ENCODE measurements at places on chromosomes 4 and X. TPM values are rescaled to one million over a fixed set of nuclear protein-coding genes. Genes with fewer than 3 reads are reported as not detected.

DNA sequence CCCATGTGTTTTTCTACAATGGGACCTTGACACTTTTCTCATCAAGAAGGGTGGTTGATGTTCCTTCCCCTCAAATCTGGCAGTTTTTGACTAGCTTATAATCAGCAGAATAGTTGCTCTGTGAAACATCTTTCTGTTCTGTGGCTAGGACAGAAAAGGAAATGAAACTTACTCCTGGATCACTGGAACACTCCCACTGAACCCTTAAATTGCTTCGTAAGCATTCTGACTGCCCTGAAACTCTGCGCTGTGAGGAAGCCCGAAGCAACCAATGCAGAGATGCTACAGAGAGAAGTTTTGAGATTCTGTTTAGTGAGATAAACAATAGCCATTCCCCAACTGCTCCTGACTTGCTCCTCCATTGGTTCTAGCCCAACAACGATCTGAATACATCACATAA lies 602.2 kb downstream of the CENPC start:
- DNase-seq, result no peak
- no peak overlapping the region for H3K27ac ChIP-seq
- no peak overlapping the region for H3K4me3 ChIP-seq
- no peaks in the 10 kb centered on the region for H3K27me3 ChIP-seq

GRCh38 chr4:81632581-81633299 lies 161.0 kb upstream of the RASGEF1B start:
- DNase-seq, result no peak
- no peaks in the 10 kb centered on the region for H3K36me3 ChIP-seq
- H3K4me3 ChIP-seq, result no peak overlapping the region
- H3K27ac ChIP-seq, result no peak overlapping the region
- H3K27me3 ChIP-seq, result no peaks in the 10 kb centered on the region

- DNase-seq, result no peak
- no peak overlapping the region for H3K4me3 ChIP-seq
- H3K27ac ChIP-seq, result no peak overlapping the region
- no peaks in the 10 kb centered on the region for H3K36me3 ChIP-seq
- peaks cover 17% of the 10 kb centered on the region for H3K27me3 ChIP-seq
Measured at GRCh38 chr4:16827045-16827444, 71.4 kb downstream of the LDB2 start.

- DNase-seq, result no peak
- no peaks in the 10 kb centered on the region for H3K27me3 ChIP-seq
- H3K36me3 ChIP-seq, result peaks cover 4% of the 10 kb centered on the region
- peaks cover 4% of the 10 kb centered on the region for H3K4me1 ChIP-seq
- no peak overlapping the region for H3K4me3 ChIP-seq
Measured at GRCh38 chr4:86006057-86006456, 353.8 kb downstream of the MAPK10 start.

DNA sequence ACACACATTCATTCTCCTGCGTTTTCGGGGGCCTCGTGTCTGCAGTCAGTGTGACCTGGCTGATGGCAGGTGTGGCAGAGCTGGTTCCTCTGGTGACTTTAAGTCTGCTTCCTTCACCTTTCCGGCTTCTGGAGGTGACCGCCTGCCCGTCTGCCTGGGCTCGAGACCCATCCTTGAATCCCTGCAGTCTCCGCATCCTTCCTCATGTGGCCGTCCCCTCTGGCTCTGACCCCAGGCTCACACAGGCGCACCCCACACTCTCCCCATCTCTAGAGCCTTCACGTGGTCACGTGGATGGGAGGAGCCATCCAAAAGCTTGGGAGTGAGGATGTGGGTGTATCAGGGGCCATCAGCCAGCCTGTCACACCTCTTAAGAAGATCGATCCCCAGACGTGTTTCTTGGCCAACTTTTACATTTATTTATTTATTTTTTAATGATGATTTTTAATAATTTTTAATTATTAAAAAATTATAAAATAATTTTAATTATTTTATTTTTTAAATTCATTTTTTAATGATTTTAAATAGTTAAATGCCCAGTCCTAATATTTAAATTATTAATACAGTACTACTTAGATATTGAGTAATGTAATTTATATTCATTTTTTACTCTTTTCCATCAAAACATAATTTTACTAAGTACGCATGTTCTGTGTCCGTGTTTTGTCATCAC lies 20.9 kb downstream of the RGS12 start:
- H3K4me3 ChIP-seq, result no peak overlapping the region
- H3K36me3 ChIP-seq, result peaks cover 12% of the 10 kb centered on the region
- DNase-seq, result peak; percentile 21
- H3K4me1 ChIP-seq, result peaks cover 3% of the 10 kb centered on the region
- no peak overlapping the region for H3K27ac ChIP-seq

DNA sequence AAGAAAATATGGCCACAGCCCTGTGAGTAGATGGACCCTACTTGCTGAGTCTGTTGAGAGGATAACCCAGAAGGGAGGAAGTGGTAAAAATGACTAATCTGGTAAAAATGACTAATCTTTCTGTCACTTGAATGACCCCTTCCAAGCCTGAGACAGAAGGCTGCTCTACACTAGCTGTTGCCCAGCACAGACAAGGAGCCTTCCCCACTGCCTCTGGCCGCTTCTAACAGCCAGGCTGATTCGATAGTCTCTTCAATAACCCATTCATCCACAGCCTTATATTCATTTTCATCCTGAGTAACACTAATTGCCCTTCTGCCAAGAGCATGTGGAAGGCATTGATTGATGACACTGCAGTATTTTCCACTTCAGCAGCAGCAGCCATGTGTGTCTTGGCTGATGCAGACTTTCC lies 18.4 kb downstream of the MAGEB17 start:
- no peaks in the 10 kb centered on the region for H3K36me3 ChIP-seq
- no peak for DNase-seq
- H3K27me3 ChIP-seq, result peaks cover 16% of the 10 kb centered on the region
- no peak overlapping the region for H3K27ac ChIP-seq

DNA sequence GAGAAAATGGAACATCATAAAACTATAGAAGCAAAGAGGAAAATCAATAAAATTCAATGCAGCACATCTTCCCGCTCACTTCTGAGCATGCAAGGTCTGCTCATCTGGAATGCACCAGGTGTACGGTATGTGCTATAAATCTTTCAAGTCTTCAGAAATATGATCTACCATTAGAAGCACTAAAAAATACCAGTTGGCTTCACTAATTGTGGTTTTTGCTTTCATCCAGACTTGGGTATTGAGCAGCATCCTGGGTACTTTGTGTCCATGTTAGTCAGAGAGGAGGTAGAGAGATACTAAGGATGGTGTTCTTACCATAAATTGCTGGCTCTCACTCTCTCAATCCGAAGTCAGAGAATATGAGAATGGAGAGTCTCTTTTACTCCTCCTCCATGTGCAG lies 477.1 kb downstream of the PPARGC1A start:
- no peak for DNase-seq
- no peaks in the 10 kb centered on the region for H3K36me3 ChIP-seq
- peaks cover 9% of the 10 kb centered on the region for H3K4me1 ChIP-seq

GRCh38 chr4:121669163-121669550 lies 27.6 kb downstream of the ANXA5 start:
- H3K36me3 ChIP-seq, result peaks cover 47% of the 10 kb centered on the region
- no peaks in the 10 kb centered on the region for H3K27me3 ChIP-seq
- no peak for DNase-seq
- H3K4me3 ChIP-seq, result no peak overlapping the region

RNF212 gene
- total RNA-seq, result 10.9 TPM

Measured in mesothelial cell of epicardium (in vitro differentiated cells).